ENCODE measurements at places on chromosomes 1 and 21.

GRCh38 chr1:85445906-85446305, 19.1 kb downstream of the DDAH1 start:
- DNase-seq = no peak

DNA sequence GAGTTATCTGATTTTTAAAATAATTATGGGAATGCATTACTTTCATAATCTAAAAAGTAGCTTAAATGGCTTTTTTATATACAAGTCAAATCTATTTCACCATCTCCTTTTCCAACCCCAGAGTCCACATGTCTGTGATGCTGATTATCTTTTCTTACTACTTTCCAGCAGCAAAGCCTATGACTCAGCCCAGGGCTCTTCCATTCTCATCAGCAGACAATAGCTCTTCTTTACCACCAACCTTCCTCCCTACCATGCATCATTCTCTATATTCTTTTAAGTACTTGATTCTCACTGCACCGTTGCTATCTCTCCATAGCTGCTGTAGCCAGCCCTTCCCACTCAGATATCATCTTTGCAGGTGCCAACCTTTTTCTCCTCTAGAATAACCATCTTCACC, 61.3 kb downstream of the OVGP1 start:
- no peak for DNase-seq

DNA sequence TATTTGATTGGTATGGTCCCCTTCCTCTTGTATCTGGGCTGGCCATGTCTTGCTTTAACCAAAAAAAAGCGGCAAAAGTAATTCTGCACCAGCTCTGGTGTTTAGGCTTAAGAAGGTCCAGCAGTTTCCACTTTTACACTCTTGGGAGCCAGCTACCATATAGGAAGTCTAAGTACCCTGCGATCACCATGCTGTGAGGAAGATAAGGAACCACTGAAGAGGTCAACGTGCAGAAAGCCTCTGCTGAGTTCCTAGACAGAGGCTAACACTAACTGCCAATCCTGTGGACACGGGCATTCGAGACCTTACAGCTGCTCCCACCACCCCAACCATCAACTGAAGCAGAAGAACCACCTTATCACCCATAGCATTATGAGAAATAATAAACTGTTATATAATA, 331.4 kb downstream of the VAV3 start:
- no peak for DNase-seq

DNA sequence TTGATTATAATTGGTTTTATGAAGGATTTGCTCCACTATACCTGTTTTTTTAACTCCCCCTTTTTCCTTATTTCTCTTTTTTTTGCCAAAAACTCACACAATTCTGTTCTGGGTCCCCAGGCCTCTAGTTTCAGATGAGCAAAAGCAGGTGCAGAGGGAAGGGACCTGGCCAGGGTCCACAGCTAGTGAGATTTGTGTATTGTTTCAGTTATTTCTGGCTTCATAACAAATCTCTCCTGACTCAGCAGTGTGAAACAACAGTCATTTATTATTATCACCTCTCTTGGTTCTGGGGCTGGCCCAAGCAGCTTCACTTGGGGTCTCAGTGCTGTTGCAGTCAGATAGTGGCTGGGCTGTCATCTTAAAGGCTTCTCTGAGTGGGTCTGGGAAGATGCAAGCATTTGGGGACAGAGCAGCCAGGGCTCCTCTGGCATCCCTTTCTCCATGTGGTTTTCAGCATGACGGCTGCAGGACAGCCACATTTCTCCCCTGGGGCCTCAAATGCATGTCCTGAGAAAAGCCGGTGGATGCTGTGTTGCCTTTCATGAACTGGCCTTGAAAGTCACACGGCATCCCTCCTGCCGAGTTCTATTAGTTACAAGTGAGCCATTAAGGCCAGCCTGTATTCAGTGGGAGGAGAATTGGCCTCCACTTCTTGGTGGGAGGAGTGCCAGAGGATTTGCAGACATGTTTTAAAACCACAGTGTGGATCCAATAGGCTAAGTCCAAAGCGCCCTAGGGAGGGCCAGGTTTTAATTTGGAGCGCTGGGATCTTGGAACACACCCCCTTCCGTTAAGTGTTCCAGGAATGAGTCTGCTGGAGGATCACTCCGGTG, 137.1 kb downstream of the CAMTA1 start:
- no peak for DNase-seq

DNA sequence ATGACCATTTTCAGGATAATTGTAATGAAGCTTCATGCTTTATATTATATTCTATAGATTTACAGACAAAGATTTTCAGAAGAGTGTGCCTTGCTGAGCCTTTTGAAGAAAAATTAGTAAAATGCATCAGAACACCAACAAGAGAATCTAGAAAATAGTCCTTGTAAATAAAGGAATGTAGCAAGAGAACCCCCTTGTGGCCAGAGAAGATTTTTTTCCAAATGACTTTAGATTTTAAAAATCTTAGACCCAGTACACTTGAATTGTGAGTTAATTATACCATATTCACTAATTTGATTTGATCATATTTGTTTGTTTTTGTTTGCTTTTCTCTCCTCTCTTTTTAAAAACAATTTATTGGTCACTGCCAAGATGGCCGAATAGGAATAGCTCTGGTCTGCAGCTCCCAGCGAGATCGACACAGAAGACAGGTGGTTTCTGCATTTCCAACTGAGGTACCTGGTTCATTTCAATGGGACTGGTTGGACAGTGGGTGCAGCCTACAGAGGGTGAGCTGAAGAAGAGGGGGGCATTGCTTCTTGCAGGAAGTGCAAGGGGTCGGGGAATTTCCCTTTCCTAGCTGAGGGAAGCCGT, 12.8 kb upstream of the IFI44L start:
- no peak for DNase-seq

GRCh38 chr1:89791064-89791726, 29.6 kb upstream of the LRRC8D start:
- DNase-seq = no peak

DNA sequence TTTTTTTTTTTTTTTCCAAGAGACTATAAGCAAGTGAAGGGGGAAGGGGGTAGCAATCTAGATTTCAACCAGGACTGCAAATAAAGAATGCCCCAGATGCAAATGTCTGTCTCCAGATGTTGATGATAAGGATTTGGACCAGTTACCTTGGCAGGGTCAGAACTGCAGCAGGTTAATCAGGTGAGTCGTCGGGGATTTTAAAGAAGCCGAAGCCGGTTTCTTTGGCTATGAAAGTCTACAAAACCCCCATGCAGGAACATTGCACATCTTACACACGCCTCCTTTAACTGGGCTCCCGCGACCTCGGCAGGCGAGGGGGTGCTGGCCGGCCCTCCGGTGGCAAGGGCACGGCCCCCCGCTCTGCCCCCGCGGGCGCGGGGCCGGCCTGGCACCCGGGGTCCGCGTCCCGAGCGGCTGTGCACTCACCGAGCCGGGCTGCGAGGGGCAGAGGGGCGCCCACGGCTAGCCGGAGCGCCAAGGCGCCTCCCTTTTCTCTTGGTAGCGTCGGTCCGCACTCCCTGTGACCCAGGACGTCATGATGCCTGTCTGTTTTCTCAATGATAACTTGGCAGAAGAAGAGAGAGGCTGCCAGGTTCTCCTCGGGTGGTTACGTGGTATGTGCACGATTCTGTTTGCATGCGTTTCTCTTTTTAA, 366.3 kb upstream of the ESRRG start:
- DNase-seq = no peak

DNA sequence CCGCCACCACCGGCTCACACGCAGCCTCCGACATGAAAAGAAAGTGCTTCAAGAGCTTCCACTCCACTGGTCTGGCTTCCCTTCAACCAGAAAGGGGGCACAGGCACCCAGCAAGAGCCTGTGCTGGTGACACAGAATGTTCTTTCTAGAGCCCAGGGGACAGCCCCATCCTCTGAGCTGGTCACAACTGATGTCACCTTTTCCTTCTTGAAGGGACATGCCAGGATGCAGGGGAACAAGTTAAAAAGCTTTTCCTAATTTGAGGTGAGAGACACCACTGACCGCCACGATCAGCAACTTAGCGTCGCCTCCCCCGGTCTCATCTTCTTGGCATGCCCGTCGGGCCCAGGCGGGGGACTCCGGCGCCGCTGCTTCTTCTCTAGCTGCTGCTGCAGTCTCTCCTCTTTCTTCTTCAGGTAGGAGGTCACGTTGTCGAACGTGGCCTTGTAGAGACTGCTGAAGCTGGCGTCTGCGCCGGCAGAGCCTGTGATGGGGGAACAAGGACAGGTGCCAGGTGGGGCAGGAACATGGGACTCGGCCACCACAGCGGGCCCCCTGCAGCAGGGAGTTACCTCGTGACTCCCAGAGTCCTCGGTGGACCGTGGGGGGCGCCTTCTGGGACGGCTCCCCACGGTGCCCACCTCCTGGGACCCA, 29.5 kb downstream of the WDR4 start:
- no peak for DNase-seq
